ENCODE measurements at places on chromosomes 2 and 18.
A peak's percentile ranks its signal among the peaks of the same experiment; 100 is the strongest.

GRCh38 chr18:32091325-32091723 is 350 bp upstream of the RNF138 start:
- H3K4me1 ChIP-seq, result peaks cover 38% of the 10 kb centered on the region
- peak overlapping the region; percentile 55 for H3K4me3 ChIP-seq
- H3K27me3 ChIP-seq, result no peaks in the 10 kb centered on the region
- DNase-seq, result no peak
- peaks cover 4% of the 10 kb centered on the region for H3K36me3 ChIP-seq
- H3K27ac ChIP-seq, result peak overlapping the region; percentile 98

DNA sequence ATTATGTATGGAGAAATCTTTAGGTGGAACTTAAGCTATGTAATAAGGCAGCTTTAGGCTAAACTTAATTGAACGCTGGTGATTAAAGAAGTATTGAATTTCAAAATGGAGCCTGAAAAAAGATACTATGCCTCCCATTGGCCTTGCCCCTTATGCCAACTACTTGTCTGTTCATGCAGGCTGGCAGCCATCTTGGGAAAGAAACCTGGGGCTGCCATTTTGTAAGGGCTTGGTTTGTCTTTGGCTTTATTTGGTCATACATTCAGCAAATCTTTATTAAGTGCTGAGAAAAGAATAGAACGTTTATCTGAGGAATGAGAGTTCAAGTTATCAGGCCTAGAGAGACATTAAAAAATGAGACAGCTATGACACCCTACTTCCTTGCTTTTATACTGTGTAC is 231.3 kb downstream of the KCNE4 start:
- H3K27me3 ChIP-seq, result no peaks in the 10 kb centered on the region
- H3K4me1 ChIP-seq, result no peaks in the 10 kb centered on the region
- no peak for DNase-seq
- no peak overlapping the region for H3K27ac ChIP-seq
- H3K36me3 ChIP-seq, result no peaks in the 10 kb centered on the region

- no peak overlapping the region for H3K27ac ChIP-seq
- H3K4me1 ChIP-seq, result no peaks in the 10 kb centered on the region
- H3K4me3 ChIP-seq, result no peak overlapping the region
- H3K27me3 ChIP-seq, result peaks cover 6% of the 10 kb centered on the region
These were observed 156.0 kb downstream of the TFCP2L1 start for GRCh38 chr2:121128741-121129659.

DNA sequence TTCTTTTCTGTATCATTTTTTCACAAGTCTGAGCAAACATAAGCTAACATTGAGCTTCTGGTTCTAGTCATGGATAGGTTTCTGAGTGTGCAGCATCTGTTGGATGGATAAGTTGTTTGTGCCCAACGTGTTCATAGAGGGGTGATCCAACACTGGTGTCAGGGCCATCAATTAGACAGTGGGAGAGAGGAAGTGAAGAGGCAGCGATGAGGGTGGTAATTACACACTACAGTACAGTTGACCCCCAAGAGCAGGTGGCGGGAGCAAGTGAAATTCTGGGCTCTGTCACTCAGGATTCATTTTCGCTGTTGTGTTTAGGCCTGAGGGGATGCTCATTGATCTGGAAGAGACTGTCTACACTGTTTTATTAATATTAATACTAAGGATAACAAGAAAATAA is 180.0 kb upstream of the CXCR4 start:
- DNase-seq, result no peak
- 0 out of 3 replicates have a peak, but pooled peaks cover 3% of the 10 kb centered on the region for H3K27me3 ChIP-seq
- no peaks in the 10 kb centered on the region for H3K4me1 ChIP-seq
- no peak overlapping the region for H3K27ac ChIP-seq
- no peaks in the 10 kb centered on the region for H3K36me3 ChIP-seq
- H3K4me3 ChIP-seq, result no peak overlapping the region

DNA sequence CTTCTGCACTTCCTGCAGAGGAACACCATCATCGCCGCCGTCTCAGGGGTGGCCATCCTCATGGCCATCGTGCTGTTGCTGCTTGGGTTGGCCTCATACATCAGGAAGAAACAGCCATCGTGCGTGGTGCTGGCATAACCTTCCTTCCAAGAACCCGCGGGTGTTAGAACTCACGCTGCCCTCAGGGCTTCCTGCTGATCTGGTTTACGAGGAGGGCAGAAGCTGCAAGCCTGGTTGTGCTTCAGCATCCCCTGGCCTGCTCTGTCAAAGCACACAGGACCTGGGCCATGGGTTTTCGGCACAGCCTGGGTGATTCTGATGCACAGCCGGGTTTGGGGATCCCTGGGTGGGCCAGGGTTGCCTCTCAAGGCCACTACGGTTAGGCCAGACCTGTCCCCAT is 12.2 kb upstream of the ZAP70 start:
- no peaks in the 10 kb centered on the region for H3K36me3 ChIP-seq
- DNase-seq, result no peak
- no peak overlapping the region for H3K4me3 ChIP-seq
- peaks cover 23% of the 10 kb centered on the region for H3K4me1 ChIP-seq

DNA sequence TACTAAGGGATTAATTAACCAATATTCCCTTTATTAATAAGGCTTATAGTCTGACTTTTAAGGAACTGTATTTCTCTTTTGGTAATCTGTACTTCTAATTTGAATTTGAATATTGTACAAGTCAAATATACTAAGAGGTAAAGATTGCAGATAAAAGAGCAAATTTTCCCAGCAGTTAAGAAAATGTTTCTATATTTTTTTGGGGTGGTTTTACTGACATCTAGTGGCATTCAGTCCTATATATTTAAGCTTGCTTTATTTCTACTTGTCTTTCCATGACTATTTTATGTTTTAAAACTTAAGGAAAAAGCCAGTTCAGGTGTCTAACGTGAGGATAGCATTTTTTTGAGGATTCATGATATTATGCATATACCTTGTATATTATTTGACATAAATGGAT is 41.6 kb downstream of the TDRD15 start:
- no peaks in the 10 kb centered on the region for H3K4me1 ChIP-seq
- no peak overlapping the region for H3K4me3 ChIP-seq
- no peak overlapping the region for H3K27ac ChIP-seq
- DNase-seq, result peak; percentile 42

DNA sequence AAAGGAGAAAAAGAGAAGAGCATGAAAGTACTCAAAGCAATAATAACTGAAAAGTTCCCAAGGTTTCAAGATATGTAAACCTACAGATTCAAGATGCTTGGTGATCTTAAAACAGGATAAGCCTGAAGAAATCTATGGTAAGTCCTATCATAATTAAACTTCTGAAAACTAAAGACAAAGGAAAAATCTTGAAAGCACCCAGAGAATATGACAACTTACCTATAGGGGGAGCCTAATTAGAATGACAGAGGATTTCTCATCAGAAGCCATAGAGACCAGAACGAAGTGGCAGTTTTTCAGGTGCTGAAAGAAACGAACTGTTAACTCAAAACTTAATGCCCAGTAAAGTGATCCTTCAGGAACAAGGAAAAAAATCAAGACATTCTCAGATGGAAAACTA is 59.7 kb downstream of the XDH start:
- no peak overlapping the region for H3K4me3 ChIP-seq
- H3K4me1 ChIP-seq, result no peaks in the 10 kb centered on the region
- H3K27me3 ChIP-seq, result no peaks in the 10 kb centered on the region

DNA sequence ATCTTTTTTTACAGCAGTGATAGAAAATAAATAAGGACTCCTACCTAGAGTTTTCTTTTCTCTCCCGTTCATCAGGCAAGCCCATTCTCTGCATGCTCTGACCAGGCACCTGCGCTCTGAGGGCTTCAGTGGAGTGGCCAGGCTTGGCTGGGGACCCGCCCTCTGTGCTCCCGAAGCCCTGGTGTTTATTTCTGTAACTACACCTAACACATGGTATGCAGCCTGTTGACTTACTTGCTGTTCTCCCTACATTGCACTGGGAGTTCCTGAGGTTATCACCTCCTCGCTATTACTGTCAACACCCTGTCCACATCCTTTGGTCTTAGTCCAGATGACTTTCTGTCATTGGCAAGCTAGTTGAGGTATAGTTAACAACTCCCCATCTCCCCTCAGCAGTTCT is 317.7 kb downstream of the LPIN1 start:
- H3K4me1 ChIP-seq, result no peaks in the 10 kb centered on the region
- no peaks in the 10 kb centered on the region for H3K36me3 ChIP-seq
- H3K27ac ChIP-seq, result no peak overlapping the region

DNA sequence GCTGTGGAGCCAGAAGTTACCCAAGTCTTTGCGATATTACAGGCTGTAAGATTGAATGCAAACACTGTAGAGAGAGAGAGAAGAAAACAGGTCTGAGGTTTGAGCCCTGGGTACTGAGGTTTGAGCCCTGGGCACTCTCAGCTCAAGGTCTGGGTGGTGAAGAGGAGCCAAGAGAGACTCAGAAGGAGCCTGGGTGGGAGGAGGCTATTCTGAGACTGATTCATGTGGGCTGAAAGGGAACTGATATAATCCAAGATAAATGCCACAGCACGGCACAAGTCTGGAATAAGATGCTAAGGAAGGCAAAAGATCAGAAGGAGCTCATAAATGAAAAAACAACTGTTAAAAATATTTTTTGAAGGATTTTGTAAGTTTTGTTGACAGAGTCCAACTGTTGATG is 407.6 kb upstream of the HS6ST1 start:
- no peaks in the 10 kb centered on the region for H3K36me3 ChIP-seq
- H3K4me3 ChIP-seq, result no peak overlapping the region
- no peak overlapping the region for H3K27ac ChIP-seq

- H3K4me3 ChIP-seq, result no peak overlapping the region
- H3K4me1 ChIP-seq, result no peaks in the 10 kb centered on the region
- no peaks in the 10 kb centered on the region for H3K36me3 ChIP-seq
- H3K27ac ChIP-seq, result no peak overlapping the region
These were observed 3.1 kb downstream of the NRXN1 start for GRCh38 chr2:51028829-51029228.

- peaks cover 26% of the 10 kb centered on the region for H3K27me3 ChIP-seq
- no peaks in the 10 kb centered on the region for H3K36me3 ChIP-seq
- H3K4me1 ChIP-seq, result no peaks in the 10 kb centered on the region
- no peak overlapping the region for H3K27ac ChIP-seq
These were observed 2.1 kb downstream of the LBH start for GRCh38 chr2:30233271-30234009.

- H3K4me3 ChIP-seq, result peak overlapping the region; percentile 58
- no peaks in the 10 kb centered on the region for H3K36me3 ChIP-seq
- peaks cover 25% of the 10 kb centered on the region for H3K4me1 ChIP-seq
- H3K27me3 ChIP-seq, result no peaks in the 10 kb centered on the region
- no peak for DNase-seq
These were observed 23.9 kb upstream of the FRZB start for GRCh38 chr2:182890305-182890704.

- no peak overlapping the region for H3K4me3 ChIP-seq
- H3K4me1 ChIP-seq, result no peaks in the 10 kb centered on the region
- H3K36me3 ChIP-seq, result no peaks in the 10 kb centered on the region
- H3K27ac ChIP-seq, result no peak overlapping the region
- DNase-seq, result no peak
These were observed 132.2 kb downstream of the DOCK10 start for GRCh38 chr2:224909885-224910573.

DNA sequence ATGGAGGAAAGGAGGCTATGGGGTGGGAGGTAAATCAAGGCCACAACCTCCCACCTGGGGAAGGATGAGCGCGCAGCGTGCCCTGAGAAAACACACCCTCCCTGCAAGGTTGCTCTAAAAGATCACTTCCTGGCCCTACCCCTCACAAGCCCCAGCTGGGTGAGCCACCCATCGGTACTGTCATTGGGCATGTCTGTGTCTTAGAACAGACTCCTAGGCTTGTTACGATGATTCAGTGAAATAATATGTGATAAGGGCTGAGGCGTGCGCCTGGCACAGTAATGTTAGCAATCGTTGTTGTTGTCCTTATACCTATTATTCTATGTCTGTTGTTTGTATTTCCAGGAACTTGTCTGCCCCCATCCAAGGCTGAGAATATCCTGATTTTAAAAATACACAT is 175.1 kb downstream of the ZFP36L2 start:
- no peak overlapping the region for H3K27ac ChIP-seq
- H3K36me3 ChIP-seq, result no peaks in the 10 kb centered on the region
- no peak overlapping the region for H3K4me3 ChIP-seq
- no peaks in the 10 kb centered on the region for H3K27me3 ChIP-seq

DNA sequence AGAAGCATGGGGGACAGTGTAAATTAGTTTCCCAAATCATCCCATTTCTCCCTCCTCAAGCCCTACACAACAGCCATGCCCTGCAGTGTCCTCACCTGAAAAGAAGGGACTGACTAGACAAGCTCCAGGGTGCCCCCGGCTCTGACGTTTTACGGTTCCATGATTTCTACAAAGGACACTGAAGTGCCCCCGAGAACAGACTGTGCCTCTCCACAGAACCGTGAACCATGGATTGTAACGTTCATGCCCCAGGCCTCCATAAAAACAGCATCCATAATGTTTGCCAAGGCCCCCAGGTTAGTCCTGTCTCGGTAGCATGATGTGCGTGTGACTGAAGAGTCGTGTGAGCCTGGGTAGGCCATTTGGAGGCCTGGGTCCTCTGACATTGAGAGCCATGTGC is 7.0 kb upstream of the ACOXL start:
- no peak for DNase-seq
- no peaks in the 10 kb centered on the region for H3K4me1 ChIP-seq
- H3K36me3 ChIP-seq, result no peaks in the 10 kb centered on the region

DNA sequence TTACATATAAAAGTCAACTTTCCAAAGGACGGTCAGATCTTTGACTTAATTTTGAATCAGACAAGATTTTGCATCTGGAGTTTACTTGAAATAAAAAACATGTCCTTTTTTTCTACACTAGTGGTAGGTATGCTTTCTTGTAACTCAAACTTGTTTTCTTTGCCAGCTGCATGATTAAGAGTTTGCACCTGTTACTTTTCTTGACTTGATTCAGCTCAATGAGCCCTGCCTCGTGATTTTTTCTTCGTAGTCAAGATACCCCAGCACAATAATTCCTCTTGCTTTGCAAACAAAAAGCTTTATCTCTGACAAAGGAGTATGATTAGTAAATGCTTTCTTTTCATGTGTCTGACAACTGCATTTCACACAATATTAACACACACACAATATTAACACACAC is 82.3 kb downstream of the FBXO15 start:
- no peak overlapping the region for H3K27ac ChIP-seq
- no peak overlapping the region for H3K4me3 ChIP-seq
- no peak for DNase-seq
- H3K36me3 ChIP-seq, result no peaks in the 10 kb centered on the region
- no peaks in the 10 kb centered on the region for H3K4me1 ChIP-seq
- H3K27me3 ChIP-seq, result no peaks in the 10 kb centered on the region

Data from HepG2 (cell line).